ENCODE measurements at places on chromosomes 6 and 20.

DNA sequence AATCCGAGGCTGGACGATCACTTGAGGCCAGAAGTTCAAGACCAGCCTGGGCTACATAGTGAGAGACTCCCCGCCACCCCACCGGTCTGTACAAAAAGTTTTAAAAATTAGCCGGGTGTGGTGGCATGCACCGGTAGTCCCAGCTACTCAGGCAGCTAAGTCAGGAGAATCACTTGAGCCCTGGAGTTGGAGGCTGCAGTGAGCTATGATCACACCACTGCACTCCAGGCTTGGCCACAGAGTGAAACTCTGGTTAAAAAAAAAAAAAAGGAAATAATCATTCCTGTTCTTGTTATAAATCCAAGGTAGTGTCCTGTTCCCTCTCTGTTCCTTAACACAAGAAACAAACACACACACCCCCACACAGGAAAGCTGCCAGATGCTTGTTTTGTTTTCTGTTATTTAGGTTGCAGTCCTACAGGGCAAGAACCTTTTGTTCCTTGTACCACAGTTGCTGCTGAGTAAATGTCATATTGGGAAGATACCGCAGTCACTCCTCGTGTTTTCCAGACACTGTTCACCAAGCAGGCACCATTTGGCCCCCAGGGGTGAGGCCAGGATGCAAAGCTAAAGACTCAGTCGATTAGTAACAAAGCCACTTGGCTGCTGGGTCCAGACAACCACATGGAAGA, 28.9 kb downstream of the ASIP start:
- DNase-seq: no peak

GRCh38 chr6:32886681-32887383, 32.8 kb downstream of the PSMB9 start:
- DNase-seq: no peak

- DNase-seq: no peak
These were observed 927 bp upstream of the MANEA start for GRCh38 chr6:95576218-95576997.

GRCh38 chr20:29448806-29449470, 1808.5 kb upstream of the DEFB115 start:
- no peak for DNase-seq

GRCh38 chr6:128567029-128567428, 46.6 kb upstream of the PTPRK start:
- no peak for DNase-seq

- peak; percentile 34 for DNase-seq
These were observed 68.1 kb downstream of the HFE start for GRCh38 chr6:26155061-26155930.

DNA sequence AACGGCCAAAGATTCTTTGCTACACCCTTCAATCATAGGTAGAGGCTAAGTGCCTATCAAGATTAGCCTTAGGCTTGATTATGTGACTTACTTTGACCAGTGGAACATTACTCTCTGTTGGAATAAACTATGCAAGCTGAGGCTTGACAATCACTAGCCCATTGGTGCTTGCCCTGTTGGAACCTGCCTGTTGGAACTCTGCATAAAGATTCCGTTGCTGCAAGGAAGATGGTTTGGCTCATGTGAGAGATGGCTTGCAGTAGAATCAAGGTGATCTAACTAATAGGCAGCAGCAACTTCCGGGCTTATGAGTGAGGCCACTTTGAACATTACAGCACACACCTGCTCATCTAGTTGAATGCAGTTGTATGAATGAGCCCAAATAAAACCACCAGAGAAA, 227.7 kb upstream of the TSHZ2 start:
- DNase-seq: no peak

- DNase-seq: peak; percentile 39
These were observed 108.5 kb downstream of the MANEA start for GRCh38 chr6:95685822-95686221.

- peak; percentile 45 for DNase-seq
These were observed 83.9 kb upstream of the AFDN start for GRCh38 chr6:167742719-167743303.

DNA sequence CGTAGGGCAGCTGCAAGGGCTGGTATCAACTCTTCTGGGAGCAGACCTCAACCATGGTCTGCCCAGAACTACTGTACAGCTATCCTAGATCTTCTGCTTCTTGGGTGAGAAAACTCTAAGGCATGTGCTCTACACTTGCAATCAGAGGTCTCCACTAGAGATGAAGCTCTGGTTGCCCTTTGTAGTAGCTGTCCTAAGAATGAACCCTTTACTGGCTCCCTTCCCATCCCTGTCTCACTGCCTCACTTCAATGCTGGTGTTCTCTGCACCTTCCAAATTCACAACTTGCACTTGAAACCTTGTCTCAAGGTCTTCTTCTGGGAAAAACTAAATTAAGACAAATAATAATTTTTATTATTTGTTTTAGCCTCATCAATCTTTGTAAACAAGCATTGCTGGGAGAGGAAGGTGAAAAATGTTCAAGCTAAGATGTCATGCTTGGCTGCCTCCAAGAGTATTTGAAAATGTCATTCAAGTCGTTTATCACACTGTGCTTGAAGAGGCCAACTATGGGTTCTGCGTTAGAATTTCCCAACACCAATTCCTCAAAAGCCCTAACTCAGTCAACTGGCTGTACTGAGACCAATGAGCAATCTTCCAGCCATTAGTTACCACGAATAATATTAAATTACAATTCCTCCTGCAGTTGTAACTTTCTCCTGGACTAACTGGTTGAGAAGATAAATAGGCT, 255.7 kb upstream of the PRND start:
- DNase-seq: no peak

DNA sequence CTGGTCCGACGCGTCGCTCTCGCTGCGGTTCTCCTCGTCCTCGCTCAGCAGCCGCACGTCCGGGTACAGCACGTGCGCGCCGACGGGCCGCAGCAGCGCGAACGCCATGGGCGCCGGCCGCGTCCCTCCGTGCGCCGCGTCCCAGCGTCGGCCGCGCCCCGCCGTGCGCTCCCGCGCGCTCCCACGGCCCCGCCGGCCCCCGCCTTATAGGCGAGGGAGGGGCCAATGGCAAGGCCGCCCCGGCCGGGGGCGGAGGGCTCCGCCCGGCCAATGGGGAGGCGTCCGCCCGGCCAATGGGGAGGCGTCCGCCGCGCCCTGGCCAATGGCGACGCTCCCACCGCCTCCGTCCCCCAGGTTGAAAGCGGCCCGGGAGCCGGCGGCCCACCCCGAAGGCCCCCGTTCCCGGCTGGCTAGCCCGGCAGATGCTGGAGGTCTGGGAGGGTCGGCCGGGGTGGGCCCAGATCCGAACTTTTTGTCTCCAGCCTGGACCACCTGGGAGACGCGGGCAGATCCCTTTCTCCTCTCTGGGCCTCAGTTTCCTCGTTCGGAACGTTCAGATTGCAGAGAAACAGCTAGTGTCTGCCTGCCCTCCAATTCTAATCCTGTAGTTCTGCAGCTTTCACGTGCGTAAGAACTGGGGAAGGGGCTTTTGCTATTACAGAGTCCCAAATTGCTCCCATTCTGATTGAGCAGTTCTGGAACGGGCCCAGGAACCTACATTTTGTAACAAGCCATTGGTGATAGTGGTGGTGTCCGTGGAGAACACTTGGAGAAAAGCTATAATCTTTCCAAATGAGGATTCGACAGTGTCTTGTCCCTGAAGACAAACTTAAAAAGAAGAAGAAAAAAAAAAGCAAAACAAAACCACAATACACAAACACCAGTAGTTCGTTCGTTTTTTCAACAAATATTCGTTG, at the start of gene TCF15:
TCF15 (minus strand) TSS at position 180 of the 917 bp plus-strand sequence; CDS start at position 108, 72 bp downstream.
- DNase-seq: peak; percentile 87

GRCh38 chr20:41169791-41170351, 32.5 kb downstream of the PLCG1 start:
- DNase-seq: no peak

DNA sequence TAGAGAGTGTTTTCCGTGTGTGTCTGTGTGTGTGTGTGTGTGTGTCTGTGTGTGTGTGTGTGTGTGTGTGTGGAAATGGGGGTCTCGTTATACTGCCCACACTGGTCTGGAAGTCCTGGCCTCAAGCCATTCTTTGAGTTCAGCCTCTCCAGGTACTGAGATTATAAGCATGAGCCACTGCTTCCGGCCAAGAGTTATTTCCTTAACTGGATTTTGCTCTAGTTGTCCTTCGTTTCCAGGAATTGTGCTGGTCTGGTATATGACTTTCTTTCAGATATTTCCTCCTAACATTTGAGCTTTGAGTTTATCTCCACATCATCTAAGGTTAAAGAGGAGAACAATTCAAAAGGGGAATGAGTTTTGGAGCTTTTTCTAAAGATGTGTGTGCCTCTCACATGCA, 124.8 kb downstream of the SH3BGRL2 start:
- DNase-seq: no peak

GRCh38 chr20:45827712-45828111, 600 bp upstream of the TNNC2 start:
- no peak for DNase-seq

DNA sequence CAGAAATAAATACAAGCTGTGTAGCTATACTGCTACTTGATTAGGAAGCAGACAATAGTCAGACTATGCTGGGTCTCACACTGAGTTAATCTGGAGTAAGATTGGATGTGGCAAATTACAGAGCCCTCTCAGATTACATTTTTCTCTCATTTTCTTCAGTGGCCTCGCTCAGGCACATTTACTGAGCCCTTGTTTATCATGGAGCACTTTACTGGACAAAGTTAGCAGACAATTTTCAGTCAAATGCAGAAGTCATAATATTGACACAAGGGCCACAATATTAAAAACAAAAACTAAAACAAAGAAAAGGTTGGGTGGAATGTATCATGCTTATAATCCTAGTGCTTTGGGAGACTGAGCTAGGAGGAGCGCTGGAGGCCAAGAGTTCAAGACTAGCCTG, 95.0 kb upstream of the MAP3K7 start:
- no peak for DNase-seq

DNA sequence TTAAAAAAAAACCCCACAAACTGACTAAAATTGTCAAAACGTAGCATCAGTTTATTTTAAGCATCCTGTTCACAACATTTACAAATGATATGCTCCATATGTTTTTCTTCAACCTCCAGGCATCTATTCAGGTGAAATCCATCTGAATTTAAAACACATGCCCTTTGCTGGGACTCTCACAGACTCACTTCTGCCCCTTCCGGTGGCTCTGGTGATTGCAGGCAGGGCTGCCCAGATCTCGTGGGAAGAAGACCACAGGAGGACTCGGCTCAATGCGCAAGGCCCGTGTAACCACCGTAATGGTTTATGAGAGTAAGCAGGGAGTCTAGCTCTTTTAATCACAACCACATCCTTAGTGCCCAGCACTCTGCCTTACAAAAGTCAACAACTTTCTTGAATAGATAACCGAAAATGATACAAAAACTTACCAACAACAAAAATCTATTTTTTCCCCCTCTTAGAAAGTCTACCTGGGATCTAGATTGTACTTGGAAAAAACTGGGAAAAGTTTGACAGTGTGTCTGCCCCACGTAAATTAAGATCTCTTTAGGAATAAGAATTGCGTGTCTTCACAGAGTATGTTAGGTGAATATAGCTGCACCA, 139.1 kb downstream of the KIF16B start:
- peak; percentile 67 for DNase-seq

DNA sequence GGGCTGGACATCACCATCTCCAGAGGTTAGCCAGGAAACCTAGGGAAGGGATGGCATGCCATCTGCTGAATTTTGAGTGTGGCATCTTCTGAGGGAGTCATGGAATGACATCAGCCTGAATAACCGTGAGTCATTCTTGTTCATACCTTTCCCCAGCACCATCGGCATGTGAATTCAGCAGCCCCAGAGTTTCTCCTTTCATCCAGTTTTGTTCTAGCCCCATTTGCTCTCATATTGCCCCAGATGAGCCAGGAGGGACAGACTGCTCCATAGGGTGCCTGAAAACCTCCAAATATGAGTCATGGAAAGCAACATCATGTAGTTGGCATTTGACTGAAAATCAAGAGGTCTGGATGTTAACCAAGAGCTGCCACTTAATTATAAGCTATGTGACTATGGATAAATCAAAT, 219.2 kb upstream of the SGK1 start:
- DNase-seq: no peak

GRCh38 chr6:129041563-129041962, 158.6 kb downstream of the LAMA2 start:
- no peak for DNase-seq

DNA sequence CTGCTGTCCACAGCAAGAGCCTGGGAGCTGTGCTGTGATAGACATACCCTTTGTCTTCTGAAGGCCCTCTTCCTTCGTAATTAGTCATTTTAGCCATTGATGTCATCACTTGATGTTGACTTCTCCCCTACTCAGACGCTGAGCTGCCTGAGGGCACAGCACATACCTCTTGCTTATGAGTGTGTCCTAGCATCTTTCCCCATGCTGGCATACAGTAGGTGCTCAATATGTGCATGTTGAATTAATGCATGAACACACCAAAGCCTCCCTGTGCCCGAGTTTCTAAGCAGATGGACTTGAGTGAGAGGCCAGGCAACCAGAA, 35.8 kb upstream of the FAM83D start:
- no peak for DNase-seq

- DNase-seq: no peak
These were observed 34.9 kb upstream of the TCF21 start for GRCh38 chr6:133854041-133854363.

GRCh38 chr6:157898640-157899039, 75.6 kb downstream of the SNX9 start:
- no peak for DNase-seq

- DNase-seq: peak; percentile 43
These were observed 31.2 kb downstream of the RREB1 start for GRCh38 chr6:7138921-7139358.

- DNase-seq: no peak
These were observed 280.5 kb downstream of the TFAP2B start for GRCh38 chr6:51099201-51099600.

DNA sequence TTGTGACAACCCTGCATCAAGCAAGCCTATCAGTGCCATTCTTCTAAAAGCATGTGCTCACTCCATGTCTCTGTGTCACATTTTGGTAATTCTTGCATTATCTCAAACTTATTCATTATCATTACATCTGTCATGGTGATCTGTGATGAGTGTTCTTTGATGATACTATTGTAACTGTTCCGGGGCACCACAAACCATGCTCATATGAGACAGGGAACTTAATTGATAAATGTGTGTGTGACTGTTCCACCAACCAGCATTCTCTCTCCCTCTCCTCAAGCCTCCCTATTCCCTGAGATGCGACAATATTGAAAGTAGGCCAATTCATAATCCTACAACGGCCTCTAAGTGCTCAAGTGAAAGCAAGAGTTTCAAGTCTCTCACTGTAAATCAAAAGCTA, 4.0 kb downstream of the HUS1B start:
- DNase-seq: no peak

DNA sequence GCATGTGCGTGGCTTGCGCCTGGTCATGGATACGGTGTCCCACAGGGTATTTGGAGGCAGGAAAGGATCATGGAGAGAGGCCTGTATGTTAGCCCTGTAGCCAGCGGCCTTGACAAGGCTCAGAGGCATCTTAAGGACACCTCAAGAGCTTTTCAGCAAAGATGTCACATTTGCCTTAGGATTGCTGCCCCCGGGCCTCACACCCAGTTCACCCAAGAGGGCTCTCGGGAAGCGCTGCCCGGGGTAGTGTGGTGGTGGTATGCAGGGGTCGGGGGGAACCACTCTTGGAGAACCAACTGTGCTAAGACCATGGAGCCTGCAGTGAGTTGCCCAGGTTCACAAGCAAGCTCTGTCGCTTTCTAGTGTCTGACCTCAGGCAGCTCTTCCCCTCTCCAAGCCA, 36.9 kb upstream of the VSTM2L start:
- no peak for DNase-seq

GRCh38 chr20:22833851-22834250, 201.3 kb upstream of the SSTR4 start:
- no peak for DNase-seq

- DNase-seq: no peak
These were observed 20.9 kb upstream of the SHLD1 start for GRCh38 chr20:5729348-5729747.

Data from neural progenitor cell (in vitro differentiated cells).